Activated gamma-delta T cell treated with Interleukin-2 at 50 U/mL for 16 hours (primary cell): ENCODE measurements at places on chromosomes 1 and 21.

- DNase-seq = no peak
These were observed 146.3 kb upstream of the DUSP10 start for GRCh38 chr1:221888218-221888617.

DNA sequence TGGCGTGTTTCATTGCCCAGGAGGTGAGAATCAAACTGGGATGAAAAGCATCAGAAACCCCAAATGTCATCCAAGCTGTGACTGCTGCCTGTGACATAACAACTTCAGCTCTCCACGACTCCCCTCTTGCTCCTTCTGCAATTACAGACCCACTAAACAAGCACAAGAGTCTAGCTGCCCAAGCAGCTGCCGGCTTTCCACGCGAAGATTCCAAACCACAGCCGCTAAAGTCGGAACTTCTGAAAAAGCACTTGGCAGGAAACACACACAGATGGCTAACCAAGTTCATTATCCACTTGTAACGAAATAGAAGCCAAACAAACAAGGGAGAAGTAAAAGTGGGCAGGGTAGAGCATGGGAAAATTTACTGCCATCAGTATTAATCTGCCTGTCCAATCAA is 198.1 kb downstream of the SLC35F3 start:
- no peak for DNase-seq

DNA sequence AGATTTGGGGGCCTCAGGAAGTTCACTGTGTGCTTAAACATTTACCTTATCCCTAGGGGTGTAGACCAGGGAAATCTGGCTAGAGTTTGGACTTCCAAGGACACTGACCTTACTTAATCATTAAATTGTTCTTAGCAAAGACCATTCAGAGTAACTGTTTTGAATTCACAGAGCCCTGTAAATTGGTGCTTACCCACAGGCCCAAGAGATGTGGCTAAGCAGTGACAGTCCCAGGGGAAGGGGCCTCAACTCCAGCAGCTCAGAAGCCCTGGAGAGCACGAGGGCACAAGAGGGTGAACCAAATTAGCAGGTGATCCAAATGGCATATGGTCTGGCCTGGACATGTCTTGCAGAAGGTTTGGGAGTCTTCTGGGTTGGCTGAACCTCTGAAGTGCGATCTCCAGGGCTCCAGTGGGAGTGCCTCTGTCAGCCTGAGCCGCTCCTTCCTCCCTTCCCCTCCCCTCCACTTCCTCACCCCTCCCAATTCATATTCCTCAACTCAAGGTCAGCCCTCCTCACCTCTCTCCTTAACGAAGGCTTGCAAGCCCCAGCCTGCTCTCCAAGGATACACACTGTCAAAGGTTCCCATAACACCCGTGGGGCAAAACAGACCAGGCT is 4.3 kb downstream of the PAQR7 start:
- no peak for DNase-seq

GRCh38 chr21:45076245-45076711 is 1.9 kb downstream of the ADARB1 start:
- no peak for DNase-seq

- no peak for DNase-seq
These were observed 1561.5 kb downstream of the MRPL39 start for GRCh38 chr21:24045775-24046215.

DNA sequence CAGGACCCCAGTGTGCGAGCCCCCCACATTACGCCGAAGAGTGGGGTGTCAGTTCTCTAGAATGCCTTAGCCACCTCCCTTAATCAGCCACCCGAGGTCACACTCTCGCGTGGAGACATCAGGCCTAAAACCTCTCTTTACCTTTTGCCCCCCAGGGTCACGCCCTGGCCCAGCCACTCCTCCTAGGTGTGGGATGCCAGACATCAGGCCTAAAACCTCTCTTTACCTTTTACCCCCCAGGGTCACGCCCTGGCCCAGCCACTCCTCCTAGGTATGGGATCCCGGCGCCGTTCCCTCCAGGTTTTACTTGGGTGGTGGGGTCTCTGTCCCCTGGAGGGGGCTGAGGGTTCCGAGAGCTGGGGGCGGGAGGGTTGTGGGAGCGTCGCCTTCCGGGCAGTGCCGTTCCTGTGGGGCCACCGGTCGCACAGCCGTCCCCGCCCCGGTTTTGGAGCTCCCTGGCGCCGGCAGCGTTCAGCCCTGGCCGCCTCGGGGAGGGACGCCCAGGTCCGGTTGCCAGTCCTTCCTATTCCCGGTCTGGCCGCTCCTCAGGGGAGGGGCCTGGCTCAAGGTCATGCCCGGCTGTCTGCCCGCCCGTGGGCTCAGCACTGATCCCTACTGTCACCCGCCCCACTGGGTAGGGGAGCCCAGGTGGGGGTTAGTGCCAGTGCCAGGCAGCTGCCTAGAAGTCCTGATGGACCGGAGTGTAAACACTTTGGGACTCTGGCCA is 882 bp downstream of the VPS13D start:
- DNase-seq = no peak

DNA sequence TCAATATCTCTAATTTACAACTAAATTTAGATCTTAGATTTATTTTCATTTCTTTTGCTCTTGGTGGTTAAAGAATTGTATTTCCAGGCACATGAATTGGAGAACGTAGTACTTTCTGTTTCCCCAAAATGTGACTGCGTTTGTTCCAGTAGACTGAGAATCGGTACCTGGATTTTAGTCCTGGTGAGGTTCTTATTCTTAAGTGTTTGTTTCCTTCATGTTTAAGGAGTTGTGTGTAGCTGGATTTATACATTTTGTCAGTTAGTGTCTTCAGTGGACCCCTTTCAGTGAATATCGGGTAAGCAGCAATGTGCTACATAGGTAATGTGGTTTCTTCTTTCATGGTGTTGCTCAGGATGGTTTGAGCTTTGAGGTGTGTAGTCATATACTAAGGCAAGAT is 6.8 kb downstream of the MIER1 start:
- DNase-seq = no peak

DNA sequence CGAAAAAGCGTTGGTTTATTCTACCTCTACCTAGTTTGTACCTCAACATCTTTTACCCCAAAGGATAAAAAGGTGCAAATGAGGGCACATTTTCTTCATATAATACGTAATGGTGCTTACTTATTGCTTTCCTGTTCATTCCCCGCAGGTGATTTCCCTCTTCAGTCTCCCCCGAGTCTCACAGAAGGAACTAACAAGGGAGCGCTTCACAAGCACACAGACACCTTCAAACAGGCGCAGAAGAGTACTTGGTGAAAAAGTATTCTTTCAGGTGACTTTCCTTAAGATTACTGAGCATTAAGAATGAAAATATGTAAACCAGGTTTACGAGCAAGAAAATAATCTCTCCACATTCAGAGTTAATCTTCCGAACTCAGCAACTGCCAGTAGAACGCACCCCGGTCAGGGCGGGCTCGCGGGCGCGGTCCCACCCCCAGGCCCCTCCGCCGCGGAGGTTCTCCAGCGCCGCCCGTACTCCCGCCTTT is 511 bp upstream of the RABGAP1L start:
- peak; percentile 12 for DNase-seq

DNA sequence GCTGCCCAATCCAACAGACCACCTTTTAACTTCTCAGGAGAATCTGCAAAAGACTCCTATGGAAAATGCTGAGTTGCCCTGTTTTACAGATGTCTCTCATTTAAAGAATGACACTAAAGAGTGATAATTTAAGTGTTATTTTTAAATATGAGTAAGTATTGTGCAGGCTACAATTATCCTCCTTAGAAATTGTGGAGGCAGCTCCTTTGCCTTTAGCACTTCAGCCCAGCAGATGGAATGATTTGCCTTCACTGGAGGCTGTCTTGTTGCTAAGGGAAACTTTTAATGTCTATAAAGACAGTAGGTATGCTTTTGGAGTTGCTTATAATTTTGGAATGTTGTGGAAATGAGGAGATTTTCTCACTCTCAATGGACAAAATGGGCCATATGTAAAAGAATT is 1345.5 kb downstream of the NCAM2 start:
- no peak for DNase-seq

DNA sequence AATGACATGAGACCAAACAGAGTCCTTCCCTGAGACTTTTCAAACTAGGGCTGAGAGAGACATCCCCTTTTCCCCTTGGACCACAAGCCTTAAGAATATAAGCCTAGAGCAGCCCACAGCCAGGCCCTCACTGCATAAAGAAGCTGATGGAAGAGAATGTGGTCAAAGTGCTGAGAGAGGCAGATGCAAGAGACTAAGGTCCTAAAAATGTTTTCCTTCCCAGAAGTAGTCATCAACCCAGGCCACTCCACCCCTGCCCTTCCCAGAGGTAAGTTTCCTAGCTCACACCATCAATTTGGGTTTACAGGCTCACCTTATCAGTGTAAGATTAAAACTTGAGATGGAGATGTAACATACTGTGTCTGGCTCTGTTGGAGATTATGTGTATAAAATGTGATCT is 58.2 kb downstream of the BCAR3 start:
- no peak for DNase-seq

DNA sequence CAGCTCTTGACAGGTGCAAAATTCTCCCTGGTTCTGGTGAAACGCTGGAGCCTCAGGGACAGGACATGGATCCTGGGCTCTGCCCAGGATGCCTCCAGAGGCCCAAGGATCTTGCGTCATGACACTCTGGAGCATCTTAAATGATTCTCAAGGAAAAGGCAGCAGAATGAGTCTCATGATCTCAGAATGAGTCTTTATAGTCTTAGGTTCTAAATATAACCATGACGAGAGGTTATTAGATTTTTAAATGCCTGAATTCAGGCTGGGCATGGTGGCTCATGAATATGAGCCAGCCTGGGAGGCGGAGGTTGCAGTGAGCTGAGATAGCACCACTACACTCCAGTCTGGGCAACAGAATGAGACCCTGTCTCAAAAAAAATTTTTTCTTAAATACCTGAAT is 55.5 kb downstream of the ECE1 start:
- DNase-seq = no peak

DNA sequence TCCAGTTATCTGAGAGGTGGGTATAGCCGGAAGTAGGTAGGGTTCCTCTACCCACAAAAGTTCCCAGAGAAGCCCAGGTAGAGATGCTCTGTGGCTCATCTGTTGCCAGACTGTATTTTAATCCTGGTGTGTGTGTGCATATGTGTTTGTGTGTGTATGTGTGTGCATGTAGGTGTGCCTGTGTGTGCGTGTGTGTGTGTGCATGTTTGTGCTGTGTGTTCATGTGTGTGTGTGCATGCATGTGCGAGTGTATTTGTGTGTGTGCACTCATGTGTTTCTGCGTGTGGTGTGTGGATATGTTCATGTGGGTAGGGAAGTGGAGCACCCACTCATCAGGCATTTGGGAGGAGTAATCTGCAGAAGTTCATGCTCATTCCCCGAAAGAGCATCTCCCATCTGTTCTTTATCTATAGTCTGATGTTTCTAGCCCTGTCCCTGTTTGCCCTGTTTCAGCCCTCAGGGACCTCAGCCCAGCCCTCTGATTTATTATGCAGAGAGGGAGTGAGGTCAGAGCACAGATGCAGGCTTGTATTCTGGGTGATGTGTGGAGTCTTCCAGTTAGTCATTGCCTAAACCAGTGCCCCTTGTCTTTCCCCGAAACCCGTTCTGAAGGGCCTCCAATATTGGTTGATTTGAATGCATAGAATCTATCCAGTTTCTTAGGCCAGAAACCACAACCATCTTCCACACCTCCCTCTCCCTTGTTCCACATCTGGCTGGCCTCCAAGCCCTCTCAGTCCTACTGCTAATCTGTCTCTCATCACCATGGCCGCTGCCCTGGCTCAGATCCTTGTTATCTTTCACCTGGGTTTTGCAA is 69.1 kb downstream of the DISC1 start:
- DNase-seq = no peak

GRCh38 chr1:228647523-228648444 is 87.5 kb upstream of the RHOU start:
- no peak for DNase-seq

DNA sequence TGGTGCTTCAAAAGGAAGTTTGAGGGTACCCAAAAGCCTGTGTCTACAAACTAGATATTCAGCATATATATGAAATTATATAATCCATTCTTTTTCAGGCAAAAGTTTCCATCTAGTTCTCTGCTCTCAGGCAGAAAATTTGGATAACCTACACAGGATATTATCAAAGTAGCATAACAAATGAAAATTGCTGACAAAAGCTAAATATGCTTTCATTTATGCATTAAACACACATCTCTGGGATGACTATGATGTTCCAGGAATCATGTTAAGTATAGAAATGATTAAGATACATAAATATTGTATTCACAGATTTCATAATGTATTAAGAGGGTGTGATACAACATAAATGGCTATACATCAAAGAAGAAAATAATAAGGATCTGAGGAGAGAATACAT is 92.8 kb downstream of the LRRC53 start:
- DNase-seq = no peak

GRCh38 chr1:186680245-186681061 is at the start of gene PTGS2:
PTGS2 (minus strand) TSS chr1:186680423; CDS start chr1:186680290, 133 bp downstream.
- DNase-seq = peak; percentile 4

DNA sequence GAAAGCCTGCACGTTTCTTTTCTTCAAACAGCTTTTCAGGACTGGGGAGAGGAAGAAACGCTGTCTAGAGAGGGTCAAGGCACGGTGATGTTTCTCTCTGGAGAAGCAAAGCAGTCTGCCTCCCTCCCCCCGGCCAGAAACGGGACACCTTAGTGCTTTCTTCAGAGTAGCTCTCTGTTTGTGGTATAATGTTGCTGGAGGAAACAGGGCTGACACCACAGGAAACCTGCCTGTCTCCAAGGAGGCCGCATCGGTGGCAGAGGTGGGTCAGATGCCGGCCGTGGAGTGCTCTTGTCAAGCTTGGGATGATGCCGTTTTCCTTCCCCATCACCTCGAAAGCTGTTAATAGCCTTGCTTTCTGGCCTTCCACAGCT is 139.4 kb downstream of the DHRS3 start:
- DNase-seq = peak; percentile 53

DNA sequence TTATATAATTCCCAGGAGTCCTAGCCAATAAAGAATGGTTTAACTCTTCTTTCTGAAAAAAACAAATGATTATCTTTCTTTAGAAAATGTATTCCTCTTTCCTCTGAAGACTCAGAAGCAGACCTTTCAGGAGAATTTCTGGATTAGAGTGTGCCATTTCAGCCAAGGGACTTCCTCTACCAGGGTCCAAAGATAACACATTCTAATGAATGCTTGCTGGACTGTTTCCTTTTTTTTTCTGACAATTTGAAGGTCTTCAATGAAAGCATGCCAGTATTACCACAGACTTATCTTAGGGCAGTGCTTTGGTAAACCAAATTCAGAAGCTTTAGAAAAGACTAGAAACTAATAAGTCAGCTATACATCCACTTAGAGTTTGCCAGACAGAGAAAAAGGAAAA is 80.5 kb downstream of the RERE start:
- DNase-seq = no peak

GRCh38 chr1:42981871-42982270 is 23.2 kb upstream of the SLC2A1 start:
- DNase-seq = no peak

DNA sequence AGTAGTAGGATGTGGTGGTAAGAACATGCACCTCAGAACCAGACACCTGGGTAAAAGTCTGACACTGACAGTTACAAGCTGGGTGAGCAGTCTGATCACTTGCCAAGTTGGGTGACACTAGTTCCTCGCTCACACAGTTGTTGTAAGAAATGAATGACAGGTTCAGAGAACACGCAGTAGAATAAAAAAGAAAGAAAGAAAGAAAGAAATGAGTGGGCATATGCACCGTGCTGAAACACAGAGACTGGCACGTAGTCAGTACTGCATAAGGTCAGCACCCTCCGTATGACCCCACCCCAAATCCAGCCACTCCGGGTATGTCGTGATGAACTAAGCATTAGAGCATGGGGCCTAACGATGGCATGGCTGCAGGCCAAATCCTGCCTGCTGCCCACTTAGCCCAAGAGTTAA is 90.6 kb downstream of the GLUL start:
- no peak for DNase-seq

- peak; percentile 74 for DNase-seq
These were observed 13.2 kb upstream of the EPS8L3 start for GRCh38 chr1:109776911-109777310.
